Mammary epithelial cell (primary cell): ENCODE measurements at places on chromosomes 5 and 9. TPM values are rescaled to one million over a fixed set of nuclear protein-coding genes. Genes with fewer than 3 reads are reported as not detected.

Gene TEK
- not detected for total RNA-seq

Gene PCDHB16
- total RNA-seq: 0.33 TPM

Gene NME5
- total RNA-seq: 5.5 TPM

Gene FOXD4
- total RNA-seq: 0.67 TPM in 1 of 2 replicates, not detected in the other

DNA sequence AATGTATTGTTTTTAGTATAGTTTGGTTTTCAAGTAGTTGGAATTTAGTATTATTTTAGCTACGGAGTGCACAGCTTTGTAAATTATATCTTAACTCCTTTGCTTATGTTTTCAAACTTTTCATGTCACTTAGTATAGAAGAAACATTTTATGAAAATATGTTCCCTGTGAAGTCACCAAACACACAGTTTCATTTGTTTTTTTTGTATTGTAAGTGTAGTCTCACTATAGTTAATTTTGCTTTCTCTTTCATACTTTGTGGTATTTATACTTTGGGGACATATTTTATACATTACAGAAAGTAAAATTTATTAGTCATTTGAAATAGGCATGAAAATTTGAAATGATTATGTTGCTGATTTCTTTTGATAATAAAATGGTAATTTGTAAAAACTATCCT lies 5.0 kb downstream of the CHSY3 start:
- no peak for DNase-seq

DNA sequence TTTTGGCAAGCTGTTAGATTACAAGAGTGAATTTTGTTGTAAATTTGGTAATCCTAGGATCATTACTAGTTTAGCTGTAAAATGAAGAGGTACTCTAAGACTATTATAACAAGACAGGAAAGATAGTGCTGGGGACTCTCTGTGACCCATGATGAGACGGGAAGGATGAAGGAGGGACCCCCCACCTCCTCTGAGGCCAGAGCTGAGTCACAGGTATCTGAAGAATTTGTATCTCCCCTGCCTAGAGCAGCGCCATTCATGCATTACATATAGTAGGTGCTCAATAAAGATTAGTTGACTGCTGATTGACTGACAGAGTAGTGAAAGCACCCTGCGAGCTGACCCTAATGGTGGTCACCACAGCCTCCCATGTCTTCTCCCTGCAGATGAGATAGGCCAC lies 202.8 kb downstream of the SNX18 start:
- no peak for DNase-seq

GRCh38 chr5:133458435-133458834 lies 153.9 kb downstream of the FSTL4 start:
- DNase-seq: no peak

DNA sequence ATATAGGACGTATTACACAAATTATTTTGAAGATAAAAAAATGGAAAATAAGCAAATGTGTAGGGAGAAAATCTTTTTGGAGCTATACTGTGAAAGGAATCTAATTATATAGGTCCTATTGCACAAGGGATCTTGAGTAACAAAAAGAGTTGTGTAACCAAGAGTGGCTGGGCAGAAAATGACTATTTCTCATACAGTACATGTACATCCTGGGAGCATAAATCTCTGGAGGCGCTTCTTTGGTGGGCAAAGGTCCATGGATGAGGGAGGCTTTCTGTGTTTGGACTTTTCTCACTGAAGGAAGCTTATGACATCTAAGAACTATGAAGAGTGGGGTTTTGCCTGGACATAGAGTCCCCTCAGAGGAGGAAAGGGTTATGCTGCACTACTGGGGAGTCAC lies 29.8 kb downstream of the ANKS6 start:
- DNase-seq: no peak
